ENCODE measurements at places on chromosomes 2 and 18.

- no peak for DNase-seq
Observed at GRCh38 chr18:23809415-23809814, 120.2 kb downstream of the LAMA3 start.

DNA sequence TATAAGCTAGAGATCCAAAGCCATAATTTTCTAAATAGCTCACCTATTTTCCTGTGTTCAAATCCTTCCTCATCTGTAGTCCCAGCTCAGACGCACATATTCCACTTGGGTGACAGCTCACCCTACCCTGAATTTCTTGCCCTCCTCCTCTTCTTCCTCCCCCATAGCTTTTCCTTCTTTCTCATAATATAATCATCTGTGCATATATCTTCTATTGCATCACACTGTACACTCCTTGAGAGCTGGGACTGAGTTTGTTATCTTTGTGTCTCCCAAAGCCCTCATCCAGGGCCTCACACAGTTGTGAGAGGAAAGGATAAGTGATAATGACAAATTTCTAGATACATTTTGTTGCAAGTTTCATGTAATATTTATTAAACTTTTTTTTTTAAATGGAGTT is 55.9 kb upstream of the RTN4 start:
- no peak for DNase-seq

DNA sequence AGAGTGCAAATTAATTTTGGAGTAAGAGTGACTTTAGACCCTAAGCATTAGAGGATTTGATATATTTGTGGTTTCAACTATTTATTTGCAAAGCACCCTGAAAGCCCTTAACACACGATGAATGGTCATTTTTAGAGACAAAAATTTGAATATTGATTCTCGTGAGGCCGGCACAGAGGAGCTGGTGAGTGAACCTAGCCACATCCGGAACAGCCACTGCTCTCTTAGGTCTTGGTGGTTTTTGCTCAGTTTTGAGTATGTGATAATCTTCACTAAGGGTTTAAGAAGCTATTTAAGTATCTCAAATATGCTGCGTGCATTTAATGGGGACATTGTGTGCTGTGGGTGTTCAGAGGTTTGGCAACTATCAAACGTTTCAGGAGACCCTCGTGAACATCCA is 204.8 kb downstream of the TSN start:
- DNase-seq = no peak

DNA sequence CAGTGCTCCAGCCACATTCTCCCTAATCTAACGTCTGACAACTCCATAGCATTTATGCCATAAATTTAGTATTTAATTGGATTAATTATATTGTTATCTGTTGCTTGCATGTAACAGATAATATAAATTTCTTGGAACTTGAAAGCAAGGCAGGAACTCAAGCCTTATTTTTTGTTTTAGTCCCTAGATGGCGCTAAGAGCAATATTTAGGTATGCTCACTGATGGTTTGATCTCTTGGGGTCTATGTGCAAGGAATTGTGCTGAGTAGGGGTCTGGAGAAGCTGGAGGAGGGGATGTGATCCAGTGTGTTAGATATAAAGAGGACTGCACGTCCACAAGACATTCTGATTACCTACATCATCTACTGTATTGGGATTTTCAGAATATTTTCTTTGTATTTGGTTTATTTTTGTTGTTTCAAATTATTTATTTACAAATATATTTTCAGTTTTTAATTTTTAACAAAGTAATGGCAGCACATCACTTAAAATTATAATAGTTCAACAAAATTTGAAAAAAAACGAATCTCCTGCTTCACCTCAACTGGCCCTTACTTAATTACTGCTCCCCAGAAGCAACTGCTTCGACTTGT is 32.8 kb downstream of the KATNAL2 start:
- DNase-seq = peak; percentile 11

All from DMS79 treated with DMSO at 0.1 percent for 48 hours (cell line).